ENCODE measurements at places on chromosomes 4 and X.

DNA sequence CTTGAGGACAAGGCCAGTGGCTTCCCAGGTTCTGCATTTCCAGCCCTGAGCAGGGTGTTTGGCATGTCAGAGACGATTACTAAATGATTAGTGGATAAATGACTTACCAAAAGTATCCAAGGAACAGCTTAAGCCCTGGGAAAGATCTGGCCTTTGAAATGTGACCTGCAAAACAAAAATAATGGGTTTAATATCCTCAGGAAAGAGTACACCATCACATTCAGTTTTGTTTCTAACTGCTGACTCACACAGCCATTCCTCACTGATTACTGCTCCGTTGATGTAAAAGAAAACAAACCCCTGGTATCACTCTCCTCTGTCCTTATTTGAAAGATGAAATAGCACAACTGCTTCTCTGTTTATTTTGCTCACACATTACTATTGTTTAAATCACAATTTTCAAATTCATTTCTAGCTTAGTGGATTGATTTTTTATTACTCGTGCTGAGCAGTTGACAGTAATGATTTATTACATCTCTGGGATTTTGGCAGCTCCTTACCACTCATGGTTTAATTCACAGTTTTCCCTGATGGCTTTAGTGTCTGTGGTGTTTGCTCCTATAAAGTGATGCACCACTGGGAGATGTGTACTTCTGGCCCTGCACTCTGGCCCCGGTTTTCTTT, 117.0 kb downstream of the CBLL2 start:
- DNase-seq = no peak

GRCh38 chrX:13774696-13775095, 40.1 kb downstream of the OFD1 start:
- no peak for DNase-seq

- no peak for DNase-seq
Observed at GRCh38 chrX:129833153-129833990, 10.3 kb downstream of the ZDHHC9 start.

DNA sequence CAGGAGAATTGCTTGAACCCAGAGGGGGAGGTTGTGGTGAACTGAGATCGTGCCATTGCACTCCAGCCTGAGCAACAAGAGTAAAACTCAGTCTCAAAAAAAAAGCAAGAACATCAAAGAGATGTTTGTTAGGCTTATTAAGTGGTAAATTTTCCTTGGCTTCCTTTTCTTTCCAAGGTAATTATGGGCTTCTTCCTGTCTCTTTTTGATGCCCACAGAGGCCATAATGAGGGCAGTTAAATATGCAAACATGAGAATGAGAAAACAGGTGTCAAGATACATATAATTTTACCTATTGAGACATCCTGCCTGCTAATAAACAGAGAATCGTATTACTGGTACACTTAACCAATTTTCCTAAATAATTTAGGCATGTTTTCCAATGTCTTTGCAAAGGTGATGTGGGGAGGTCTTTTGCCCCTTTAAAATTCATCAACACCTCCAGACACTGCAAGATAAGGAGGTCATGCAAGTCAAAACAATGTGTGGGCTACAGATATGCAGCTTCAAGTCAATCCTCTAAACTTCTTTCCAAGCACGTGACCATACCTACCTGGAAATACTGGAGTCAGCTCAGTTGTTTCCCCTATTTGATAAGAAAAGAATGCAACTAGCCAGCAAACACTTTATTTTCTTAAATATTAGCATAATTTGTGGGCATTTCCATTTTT, 2.7 kb downstream of the SLC39A8 start:
- DNase-seq = no peak

DNA sequence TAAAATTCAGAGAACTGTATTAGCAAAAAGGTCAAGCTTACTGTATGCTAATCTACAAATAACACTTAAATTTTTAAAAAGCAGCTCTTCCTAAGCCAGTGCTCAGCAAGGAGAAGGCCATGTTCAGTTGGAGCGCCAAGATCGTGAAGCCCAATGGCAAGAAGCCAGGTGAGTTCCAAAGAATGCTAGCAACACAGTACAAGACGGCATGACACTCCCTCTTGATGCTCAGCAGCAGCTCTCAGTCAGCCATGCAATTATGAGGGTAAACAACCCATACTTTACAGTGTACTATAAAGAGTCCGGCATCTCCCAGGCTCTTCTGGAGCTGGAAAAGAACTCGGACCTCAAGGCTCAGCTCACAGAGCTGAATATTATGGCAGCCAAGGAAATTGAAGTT, 34.9 kb downstream of the STX18 start:
- no peak for DNase-seq

- no peak for DNase-seq
Observed at GRCh38 chrX:155094468-155095061, 23.3 kb downstream of the BRCC3 start.

- DNase-seq = peak; percentile 64
Observed at GRCh38 chrX:155263854-155264628, at the start of gene RAB39B. Gene RAB39B (minus strand): TSS chrX:155264491. CDS start chrX:155264288, 203 bp downstream.

GRCh38 chr4:16072168-16072567, 11.7 kb downstream of the PROM1 start:
- DNase-seq = no peak

DNA sequence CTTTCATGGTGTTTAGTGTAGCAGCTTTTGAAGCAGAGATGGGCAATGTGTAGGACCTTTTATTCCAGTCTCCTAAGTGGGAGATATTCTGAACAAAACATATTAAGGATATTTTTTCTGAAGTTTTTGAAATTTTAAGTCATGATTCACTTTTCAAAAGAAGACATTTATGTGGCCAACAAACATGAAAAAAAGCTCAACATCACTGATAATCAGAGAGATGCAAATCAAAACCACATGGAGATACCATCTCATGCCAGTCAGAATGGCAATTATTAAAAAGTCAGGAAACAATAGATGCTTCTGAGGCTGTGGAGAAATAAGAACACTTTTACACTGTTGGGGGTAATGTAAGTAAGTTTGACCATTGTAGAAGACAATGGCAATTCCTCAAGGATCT, 76.0 kb downstream of the FAT4 start:
- no peak for DNase-seq

DNA sequence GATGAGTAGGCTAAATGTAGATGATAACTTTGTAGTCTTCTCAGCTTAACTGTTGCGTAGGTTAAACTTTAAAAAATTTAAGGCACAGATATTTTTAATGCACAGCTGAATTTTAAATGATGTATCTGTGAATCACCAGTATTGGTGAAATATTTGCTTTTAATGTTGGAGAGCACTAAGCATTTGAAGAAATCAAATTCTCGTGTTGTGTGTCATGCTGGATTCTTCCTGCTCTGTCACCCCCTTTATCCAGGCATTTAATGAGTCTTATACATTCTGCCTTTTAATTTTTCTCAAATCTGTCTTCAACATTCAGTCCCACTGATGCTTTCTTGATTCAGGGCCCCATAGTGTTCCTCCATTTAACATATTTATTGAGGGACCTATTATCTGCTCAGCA, 76.7 kb downstream of the SLC4A4 start:
- DNase-seq = no peak

- peak; percentile 83 for DNase-seq
Observed at GRCh38 chrX:135707880-135708279, 5.6 kb upstream of the CT45A1 start.

GRCh38 chr4:158625544-158625943, 46.1 kb downstream of the C4orf46 start:
- DNase-seq = no peak

DNA sequence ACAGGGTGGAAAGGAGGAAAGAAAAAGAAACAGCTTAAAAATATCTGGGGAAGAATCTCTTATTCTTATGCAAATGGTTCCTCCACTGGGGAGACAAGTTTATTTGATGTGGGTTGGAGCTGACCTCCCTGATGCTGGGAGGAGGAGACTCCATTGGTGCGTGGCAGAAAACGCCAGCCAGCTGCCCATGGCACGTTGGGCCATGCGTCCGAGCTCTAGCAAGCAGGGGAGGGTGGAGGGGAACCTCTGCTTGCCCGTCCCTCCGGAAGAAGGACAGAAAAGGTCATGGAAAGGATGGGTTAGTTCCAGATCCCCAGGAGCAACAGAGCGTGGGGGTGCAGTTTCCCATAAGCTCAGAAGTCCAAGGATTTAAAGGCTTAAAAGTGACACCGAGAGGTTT, 210.4 kb downstream of the KLHL4 start:
- DNase-seq = no peak

GRCh38 chrX:85052205-85052604, 48.5 kb downstream of the APOOL start:
- DNase-seq = no peak

DNA sequence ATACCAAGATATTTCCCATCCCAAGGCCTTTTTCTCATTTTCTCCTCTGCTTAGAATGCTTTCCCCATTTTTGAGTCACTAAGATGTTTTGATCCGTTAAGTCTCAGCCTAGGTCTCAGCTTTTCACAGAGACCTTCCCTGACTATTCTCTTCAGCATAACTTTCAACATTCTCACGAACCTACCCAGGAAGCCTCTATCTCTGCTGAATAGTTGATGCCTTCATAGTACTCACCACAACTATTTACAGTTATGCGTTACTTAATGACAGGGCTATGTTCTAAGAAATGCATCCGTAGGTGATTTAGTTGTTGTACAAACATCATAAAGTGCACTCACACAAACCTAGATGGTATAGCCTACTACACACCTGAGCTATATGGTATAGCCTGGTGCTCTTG, 64.5 kb downstream of the ARL9 start:
- no peak for DNase-seq

DNA sequence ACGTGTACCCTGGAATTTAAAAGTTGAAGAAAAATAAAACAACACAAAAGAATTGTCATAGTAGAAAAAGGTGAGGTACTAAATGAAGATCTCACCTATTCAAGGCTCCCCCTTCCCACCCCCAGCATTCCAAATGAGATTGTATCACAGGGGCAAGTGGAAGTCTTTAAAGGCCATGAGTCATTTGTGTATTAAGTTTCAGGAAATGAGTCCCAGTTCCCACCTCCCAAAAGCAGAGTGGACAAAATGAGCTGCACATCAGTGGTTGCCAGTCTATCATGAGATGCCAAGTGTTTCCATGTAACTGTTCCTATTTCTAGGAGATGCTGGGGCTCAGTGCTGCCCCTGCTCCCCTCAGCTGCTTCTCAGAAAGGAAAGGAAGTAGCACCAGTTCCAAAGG, 20.1 kb downstream of the ARHGEF9 start:
- no peak for DNase-seq

DNA sequence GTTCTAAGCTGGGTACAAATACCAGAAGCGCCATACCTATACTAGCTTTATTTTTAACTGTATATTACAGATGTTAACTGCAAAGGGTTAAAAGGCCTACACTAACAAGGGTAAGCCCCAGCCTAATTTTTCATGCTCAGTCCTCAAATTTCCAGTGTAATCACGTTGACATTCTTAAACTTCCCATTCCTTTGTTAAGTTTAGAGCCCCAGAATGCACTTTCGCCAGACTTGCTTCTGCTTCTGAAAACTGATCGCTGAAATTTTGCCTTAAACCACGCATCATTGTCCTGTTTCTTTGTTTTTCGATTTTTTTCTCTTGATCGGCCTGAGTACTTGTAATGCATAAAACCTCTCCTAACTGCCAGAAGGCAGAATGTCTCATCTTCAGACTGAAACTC, 2141.9 kb upstream of the AGA start:
- no peak for DNase-seq

DNA sequence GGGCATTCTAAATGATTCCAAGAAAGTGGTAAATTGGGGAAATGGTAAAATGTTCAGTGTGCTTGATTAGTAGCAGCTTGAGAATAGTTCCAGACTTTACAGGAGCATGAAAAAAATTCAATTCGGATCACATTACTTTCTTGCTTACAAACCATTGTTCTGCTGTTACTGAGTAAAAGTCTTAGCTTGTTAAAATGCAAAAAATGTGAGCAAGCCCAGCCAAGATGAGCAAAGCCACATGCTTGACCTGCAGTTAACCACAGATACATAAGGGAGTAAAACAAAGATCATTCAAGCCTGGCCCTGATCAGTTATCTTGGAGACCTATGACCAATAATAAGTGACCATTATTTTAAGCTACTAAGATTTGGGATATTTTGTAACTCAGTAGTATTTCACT, 562.9 kb upstream of the MAGEB2 start:
- DNase-seq = no peak

DNA sequence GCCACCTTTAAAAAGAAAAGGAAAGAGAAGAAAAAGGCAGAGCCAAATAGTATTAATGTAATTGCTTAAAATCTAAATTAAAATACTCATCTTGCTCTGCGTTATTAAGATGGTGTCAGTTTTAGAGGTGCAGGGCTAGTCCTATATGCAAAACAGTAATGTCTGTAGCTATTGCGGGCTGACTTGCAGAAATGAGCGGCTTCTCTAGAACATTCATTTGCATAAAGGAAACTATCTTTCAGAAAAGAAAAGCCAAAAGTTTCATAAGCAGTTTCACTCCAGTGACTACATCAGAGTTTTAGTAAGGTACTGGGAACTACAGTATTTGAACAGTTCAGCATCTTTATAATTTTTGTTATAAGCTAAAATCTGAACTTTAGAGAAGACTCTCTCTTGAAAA, 6.0 kb downstream of the SMAD1 start:
- DNase-seq = no peak

- no peak for DNase-seq
Observed at GRCh38 chrX:149248073-149248625, 257.0 kb downstream of the IDS start.

- DNase-seq = peak; percentile 11
Observed at GRCh38 chrX:124548571-124548970, 202.2 kb downstream of the SH2D1A start.

- no peak for DNase-seq
Observed at GRCh38 chrX:69210581-69210980, 45.3 kb upstream of the PJA1 start.

DNA sequence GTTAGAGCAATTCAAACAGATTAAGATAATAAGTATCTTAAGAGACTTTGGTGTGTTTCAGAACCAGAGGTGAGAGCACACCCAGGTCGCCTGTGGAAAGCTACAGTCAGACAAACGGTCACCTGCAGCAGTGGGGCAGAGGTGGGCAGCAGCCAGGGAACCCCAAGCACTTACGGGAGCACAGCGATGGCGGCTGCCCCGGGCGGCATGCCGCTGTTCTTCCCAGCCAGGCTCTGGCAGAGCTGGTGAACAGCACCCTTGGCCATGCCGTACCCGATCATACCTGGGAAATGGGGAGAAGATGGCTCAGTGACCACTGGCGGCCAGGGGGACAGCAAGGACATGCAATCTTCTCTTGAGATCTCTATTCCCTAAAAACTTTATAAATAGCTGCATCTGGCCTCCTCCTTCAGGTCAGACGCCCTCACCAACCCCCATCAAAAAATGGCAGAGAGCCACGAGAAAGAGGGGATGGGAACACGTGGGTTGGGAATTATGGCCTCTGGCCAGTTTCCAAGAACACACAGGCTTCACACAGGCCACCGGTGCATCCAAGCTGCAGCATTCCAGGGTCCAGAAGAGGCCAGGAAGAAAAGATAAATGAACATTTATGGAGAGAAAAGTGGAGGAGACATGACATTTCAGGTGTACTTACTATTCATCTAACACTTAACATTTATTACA, 19.7 kb downstream of the QDPR start:
- no peak for DNase-seq

GRCh38 chr4:3438847-3439180, 3.0 kb upstream of the HGFAC start:
- no peak for DNase-seq
